T follicular helper cell (primary cell): ENCODE measurements at places on chromosomes 2 and 18.

DNA sequence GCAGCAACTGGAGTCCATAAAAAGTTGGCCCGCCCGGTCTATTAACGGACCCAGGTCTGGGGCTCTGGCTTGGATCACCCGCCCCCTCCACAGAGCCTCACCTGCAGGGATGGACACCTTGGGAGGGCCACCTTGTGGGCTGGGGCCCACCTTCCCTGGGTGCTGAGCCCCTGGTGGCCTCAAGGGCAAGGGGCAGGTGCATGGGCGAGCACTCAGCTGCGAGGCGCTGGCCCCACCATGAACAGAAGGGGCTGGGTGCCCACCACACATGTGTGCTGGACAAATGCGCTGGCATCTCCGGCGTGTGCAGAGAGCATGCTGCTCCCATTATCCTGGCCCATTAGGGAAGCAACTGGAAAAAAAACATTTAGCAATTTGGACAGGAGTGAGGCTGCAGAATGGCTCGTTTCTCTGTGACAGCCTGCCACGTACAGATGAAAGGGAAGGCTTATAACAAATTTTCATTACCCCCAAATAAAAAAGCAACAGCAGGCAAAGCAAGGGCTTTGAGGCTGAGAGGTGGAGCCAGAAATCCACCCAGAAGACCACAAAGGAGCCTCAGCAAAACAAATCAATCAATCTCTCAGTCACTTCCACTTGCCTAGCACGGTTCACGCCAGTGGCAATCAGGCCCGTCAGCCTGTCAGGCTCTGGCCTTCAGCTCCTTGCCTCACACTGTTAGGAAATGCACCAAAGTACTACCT, 253.1 kb upstream of the ZNF521 start:
- DNase-seq, result no peak

DNA sequence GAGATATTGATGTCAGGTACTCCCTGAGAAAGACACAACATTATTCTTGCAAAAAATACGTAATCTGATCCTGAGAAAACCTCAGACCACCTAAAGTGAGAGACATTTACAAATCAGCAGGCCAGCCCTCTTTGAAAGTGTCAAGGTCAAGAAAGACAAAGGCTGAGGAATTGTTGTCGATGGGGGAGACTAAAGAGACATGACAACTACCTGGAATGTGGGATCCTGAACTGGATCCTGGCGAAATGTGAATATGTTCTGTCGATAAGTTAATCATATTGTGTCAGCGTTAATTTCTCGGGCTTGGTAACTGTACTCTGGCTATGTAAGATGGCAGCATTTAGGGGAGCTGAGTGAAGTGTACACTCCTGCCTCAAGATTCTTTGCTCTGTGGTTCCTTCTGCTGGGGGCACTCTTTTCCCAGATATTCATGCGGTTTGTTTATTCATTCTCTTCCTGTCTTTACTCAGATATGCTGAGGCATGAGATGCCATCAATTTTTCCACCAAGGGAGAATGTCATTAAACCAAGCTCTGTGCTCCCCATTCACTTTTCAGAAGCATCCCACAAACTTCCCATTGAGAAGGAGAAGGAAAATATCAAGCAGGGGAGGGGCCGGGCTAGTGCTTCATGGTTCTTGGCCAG, 154.9 kb downstream of the CAPN13 start:
- DNase-seq, result no peak

DNA sequence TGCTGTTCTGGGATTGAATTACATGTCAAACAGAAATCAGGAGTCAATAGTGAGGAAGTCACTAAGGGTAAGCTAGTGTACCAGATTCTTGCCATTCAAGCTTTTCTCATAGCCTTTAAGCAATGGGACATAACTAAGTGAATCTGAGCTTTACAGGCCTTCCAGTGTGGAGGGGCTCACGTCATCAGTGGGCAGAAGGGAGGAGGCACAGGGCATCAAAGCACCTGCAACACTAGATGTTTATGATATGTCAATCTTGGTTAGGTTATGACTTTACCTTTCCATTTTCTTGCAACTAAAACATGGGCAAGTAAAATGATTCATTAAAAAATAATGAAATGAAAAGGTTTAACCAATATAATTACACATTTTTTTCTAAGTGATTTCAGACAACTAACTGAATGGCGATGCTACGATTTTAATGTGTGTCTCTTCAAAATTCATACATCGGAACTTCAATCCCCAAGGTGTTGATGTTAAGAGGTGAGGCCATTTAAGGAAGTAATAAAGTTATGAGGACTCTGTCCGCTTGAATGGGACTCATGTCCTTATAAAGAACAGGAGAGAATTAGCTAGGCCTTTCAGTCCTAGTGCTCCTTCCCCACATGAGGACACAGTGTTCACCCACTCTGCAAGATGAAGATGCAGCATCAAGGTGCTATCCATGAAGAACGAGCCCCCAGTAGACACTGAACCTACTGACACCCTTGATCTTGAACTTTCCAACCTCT, 1169.2 kb upstream of the NXPH2 start:
- DNase-seq, result no peak

DNA sequence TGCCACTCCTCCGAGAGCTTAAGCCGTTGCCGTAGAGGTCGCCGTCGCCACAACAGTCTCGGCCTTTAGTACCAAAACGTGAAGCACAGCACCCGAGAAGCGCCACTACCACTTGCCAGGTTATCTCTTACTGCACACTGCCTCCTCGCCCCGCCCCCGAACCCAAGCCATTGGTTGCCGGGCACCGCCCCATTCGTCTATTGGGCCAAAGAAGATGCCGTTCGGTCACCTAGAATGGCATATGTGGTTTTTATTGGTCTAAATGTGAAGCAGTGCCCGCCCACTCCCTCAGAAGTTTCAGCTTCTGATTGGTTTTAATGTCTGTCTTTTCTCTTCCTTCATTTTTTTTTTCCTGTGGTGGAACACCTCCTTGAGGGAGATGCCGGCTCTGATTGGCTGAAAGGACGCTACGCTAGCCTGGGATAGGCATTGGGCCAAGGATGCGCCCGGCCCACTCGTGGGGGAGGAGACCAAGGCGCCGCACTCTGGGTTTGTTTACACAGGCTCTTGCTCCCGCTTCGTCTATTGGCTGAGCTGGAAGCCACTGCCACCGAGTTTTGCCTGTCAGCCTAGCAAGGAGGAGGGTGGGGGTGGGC, at the start of gene PAIP2B:
TSS of gene PAIP2B (minus strand) at position 139 of the 596 bp plus-strand sequence. CDS start 24,514 bp downstream, outside the sequence.
- peak; percentile 98 for DNase-seq

GRCh38 chr2:217396165-217396564, 536.3 kb upstream of the TNP1 start:
- DNase-seq, result no peak

DNA sequence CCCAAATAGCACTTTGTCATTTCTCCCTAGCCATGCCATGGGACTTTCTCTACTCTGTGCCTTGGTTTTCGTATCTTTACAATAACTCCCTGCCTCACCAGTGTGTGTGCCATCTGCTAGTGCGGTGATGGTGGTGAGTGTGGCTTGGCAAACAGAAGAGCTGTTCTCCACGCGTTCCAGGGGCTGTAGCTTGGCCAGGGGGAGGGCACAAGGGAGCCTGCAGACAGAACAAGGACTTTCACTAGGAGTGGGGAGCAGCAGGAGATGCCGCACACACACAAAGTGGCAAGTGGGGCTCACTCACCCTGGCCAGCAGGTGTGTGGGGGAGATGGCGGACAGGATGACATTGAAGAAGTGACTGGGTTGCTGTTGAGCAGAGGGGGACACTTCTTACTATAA, 196.9 kb downstream of the HAUS1 start:
- no peak for DNase-seq

- no peak for DNase-seq
Observed at GRCh38 chr18:50619861-50620275, 60.0 kb downstream of the MAPK4 start.

GRCh38 chr2:80061881-80062280, 242.7 kb downstream of the LRRTM1 start:
- no peak for DNase-seq

- no peak for DNase-seq
Observed at GRCh38 chr2:142136571-142136970, 5.8 kb upstream of the LRP1B start.

- DNase-seq, result no peak
Observed at GRCh38 chr2:216447293-216447692, 35.0 kb downstream of the SMARCAL1 start.

DNA sequence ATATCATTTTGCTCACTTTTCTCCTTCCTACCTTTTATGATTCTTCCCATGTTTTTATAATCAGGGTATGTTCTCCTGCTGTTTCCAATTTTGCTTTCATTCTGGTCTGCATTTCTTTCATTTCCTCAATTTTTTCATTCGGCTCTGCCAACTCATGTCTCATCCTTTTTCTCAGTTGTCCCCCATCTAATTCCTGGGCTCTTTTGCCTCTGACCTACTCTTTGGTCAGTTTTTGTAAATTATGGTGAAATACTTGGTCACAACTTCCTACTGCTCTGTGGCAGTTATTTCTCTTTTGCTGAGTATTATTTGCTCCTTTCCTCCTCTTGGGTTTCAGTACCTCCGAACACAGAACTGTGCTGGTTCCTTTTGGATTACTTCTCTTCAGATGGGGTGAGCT, 27.5 kb downstream of the MYO7B start:
- no peak for DNase-seq

GRCh38 chr18:63258749-63259566, 60.6 kb downstream of the BCL2 start:
- DNase-seq, result no peak

DNA sequence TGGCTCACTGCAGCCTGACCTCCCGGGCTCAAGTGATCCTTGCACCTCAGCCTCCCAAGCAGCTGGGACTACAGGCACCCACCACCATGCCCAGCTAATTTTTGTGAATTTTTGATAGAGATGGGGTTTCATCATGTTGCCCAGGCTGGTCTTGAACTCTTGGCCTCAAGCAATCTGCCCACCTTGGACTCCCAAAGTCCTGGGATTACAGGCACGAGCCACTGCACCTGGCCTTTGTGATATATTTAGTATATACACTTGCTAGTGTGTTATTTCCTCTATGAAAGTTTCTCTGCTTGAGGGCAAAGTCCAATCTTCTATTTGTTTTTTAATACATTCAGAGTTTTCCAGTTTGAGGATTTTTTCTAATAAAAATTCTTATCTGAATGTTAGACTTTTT, 119.3 kb downstream of the GALNT3 start:
- no peak for DNase-seq

GRCh38 chr18:36083729-36084128, 16.4 kb upstream of the RPRD1A start:
- no peak for DNase-seq

DNA sequence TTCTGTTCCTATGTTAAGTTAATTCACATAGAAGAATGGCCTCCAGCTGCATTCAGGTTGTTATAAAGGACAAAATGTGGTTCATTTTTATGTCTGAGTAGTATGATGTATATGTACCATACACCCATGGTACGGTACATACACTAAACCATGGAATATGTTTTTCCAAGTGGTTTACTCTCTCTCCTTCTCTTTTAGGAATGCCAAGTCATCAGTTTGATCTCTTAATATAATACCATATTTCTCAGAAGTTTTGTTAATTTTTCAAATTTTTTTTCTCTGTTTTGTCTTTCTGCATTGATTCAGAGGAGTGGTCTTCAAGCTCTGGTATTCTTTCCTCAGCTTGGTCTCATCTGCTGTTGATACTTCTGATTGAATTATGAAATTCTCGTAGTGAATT, 230.9 kb downstream of the DSEL start:
- DNase-seq, result no peak

GRCh38 chr2:237344942-237345341, 69.0 kb downstream of the COL6A3 start:
- no peak for DNase-seq

DNA sequence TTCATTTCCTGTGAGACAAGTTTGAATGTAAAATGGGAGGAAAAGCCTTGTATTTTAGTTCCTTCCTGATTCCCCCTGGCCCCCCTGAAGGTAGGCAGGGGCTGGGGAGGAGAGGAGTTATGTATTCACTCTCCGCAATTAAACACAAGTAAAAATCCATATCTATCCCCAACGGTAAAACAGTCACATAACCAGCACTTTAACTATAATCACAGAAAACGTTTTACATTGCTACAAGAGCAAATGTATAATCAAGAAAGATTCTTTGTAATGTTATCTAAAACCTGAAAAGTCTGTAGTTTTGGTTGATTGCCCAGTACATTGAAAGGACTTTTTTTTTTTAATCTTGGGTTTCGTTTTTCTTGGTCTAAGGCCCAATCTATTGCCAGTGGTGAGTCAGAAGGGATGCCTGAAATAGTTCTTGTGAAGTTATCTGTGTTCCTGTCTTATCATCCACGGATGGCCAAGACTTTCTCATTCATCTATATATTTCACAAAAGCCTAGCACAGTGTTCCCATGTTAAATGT, 34.5 kb upstream of the CCNYL1 start:
- DNase-seq, result no peak

DNA sequence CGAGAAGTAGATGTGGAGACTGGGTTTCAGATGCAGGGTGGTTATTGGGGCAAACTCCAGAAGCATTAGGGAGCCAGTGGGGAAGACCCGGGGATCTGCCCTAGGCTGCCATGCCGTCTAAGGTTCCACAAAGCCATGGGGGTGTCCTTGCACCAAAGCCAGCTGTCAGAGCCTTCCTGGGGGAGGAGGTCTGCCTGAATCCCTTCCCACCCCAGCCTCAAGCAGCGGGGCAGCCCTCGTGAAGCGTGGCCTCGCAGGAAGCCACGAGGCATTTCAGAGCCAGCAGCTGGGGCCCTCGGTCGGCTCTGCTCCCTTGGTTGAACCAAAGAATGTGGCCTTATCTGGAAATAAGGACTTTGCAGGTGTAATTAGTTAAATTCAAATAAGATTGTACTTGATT, 51.2 kb upstream of the UBE2F start:
- no peak for DNase-seq

DNA sequence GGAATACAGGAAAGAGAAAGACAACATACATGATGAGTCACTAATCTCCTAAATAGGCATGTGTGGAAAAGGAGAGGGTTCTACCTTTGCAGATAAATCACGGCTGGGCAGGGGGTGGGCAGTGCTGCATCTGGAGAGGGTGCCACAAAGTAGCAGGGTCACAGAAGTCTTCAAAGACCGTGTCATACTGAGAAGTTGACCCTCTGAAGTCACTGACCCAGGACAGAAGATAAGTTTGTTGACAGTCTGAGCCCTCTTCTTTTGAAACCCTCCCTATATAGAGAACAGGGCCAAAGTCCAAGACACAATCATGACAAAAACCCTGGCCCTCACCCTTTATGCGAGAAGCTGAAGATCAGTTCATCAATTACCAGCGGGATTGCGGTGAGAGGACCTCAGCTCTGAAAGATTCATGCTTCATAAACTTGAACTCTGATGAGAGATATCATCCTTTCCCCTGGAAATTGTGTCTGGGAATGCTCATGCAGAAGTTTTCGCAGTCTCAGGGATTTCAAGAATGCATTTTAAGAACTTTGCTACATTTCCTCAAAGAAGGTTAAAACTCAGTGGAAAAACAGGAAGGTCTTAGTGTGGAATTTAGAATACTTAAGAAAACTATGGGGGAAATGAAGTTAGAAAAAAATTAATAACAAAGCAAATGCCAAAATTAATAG, 129.5 kb downstream of the FAM124B start:
- no peak for DNase-seq

DNA sequence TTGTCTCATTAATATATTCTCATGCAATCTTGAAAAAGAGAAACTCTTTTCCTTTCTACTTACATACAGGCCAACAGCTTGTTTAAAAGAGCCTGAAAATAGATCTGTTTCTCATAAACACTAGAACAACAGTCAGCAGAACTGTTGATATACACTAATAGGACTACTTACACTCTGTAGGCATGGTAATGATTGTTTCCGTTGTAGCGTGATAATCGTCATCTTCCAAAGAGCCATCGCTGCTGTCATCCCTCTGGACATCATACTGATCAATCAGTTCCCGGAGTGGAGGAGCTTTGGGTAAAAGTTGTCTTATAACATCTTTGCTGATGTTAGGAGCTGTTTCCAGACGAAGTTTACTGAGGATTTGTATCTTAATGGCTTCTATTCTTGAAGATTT, 476 bp downstream of the MSTN start:
- DNase-seq, result no peak

- no peak for DNase-seq
Observed at GRCh38 chr2:88195246-88195645, 25.1 kb downstream of the THNSL2 start.
